ENCODE measurements at places on chromosomes 3 and 15.

DNA sequence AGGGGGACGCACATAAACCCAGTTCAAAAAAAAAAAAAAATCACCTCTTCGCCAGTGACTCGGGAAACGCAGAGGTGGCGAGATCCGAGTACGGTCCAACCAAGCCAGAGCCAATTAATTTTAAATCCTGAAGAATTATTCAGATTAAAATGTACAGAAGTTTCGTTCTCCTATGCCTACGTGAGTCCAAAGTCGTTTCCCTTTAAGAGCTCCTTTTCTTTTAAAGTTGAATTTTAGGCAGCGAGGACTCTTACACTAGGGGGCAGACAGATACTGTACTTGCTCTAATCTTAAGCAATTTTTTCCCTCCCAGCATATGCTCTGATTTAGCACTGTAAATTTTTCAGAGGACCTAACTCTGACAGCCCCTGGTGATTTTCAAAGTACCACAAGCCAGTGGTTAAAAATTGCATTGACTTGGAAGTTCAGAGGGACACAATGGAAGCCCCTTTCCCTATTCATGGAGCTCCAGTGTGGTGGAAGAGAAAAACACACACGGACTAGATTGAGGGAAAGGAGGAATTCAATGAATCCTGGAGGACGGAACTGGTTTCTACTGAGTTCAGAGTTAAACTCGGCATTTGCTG is 3.3 kb upstream of the NR2F2 start:
- peak; percentile 51 for DNase-seq

DNA sequence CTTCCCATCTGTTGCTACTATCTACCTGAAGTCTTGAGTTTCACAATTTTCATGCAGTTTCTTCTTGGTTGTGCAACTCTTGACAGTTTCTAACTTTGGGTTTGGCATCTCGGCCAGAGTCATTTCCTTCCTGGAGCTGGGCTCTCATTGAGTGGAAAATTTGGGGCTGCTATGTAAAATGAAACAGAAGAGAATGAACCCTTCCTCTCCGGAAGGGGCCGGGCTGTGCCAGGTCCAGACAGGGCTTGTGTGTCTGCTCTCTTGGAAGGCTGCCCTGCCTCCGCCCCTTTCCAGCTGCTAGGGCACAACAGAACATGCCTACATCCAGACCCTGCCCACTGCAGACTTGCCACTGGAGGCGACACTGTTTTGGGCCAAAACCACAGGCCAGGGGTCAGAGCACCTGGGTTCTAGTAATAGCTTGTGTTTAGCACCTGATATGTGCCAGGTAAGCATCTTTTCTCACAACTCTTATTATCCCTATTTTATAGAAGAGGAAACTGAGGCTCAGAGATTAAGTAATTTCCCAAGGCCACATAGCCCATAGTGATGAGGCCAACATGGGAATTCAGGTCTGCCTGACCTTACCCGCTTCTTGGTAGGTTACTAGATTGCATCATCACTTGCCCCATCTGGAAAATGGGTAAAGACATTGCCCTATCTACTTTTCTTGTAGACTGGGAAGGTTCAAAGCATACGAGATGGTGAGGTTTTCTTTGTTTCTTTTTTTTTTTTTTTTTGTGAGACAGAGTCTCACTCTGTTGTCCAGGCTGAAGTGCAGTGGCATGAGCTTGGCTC is 25.0 kb downstream of the IRAK2 start:
- DNase-seq: peak; percentile 78

- DNase-seq: peak; percentile 22
These were observed 329.7 kb upstream of the TLE3 start for GRCh38 chr15:70427167-70428120.

- DNase-seq: no peak
These were observed 373.1 kb upstream of the TPRG1 start for GRCh38 chr3:188798556-188799145.

DNA sequence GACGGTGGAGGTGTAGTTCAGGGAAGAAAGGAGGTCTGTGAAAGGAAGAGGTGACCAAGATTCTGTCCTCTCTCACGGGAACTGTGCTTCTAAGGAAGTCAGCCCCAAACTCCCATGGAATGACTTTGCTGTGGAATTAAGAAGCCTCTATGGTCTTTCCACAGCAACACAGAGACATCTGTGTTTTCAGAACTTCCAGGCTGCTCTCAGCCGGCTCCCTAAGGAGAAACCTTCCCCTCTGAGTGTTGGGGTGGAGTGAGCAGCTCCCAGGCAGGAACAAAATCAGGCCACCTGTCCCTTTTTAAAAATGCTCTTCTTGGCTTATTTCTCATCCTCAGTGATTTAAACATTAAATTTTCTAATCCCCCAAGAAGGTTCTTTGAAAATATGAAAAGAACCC is 53.3 kb upstream of the SNRK start:
- no peak for DNase-seq

- peak; percentile 66 for DNase-seq
These were observed 32.5 kb downstream of the BCL2L10 start for GRCh38 chr15:52080031-52080430.

DNA sequence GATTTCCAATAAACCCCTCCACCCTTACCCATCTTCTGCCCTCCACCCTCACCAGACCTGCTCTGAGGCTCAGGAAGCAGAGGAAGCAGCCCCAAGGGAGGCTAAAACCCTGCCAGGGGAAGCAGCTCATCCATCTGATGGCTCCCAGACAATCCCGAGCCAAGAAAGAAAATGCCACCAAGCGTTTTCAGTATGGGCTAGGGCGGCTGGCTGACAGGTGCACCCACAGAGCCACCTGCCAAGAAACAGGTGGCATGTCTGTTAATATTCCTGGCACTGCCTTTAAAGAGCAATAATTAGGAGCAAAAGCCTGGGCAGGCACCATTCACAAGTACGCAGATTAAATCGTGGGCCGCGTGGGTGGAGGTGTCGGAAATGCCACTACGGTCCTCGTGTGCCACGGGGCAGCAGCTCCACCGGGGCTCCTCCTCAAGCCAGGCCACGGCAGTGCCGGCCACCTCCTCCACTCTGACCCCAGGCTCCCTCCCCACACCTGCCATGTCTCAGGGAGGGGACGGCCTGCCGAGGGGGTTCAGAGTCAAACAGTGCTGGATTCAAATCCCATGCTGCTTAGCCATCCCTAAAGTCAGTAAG is 23.9 kb upstream of the GRIP2 start:
- DNase-seq: no peak

DNA sequence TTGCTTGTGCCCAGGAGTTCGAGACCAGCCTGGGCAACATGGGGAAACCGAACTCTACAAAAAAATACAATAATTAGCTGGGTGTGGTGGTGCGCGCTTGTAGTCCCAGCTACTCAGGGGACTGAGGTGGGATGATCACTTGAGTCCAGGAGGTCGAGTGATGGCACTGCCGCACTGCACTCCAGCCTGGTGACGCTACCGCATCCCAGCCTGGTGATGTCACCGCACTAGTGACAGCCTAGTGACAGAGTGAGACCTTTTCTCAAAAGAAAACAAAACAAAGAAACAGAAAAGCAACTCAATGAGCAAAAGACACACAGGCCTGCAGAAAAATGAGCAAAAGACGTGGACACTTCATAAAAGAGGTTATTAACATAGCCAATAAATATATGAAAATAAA is 19.9 kb upstream of the SYNM start:
- no peak for DNase-seq

DNA sequence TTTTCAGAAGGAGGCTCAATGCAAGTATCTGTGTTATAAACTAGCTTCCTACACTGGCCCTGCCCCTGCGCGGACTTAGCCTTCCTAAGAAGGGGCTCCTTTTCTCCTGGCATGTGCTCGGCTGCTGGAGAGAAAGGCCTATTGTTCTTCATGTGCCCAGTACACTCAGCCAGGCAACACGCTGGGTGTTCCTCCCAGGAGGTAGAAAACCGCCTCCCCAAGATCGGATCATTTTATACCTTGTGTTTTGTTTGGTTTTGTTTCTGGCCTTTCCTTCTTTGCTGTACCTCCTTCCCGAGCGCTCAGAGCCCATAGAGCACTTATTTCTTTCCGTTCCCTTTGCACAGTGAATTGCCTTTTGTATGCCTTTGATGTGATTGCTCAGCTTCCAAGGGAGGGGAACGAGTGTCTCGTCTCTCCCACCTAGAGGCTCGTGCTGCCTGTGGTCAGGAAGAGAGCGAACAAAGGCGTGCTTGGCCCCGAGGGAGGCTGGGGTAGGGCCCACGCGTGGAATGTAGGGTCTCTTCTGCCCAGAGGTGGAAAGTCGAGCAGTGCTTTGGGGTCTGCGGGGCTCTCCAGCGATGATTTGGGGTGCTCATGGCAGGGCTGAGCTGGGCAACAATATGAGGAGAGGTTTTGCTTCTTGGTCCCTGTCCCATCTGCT is 30.0 kb downstream of the CCNL1 start:
- no peak for DNase-seq

- DNase-seq: no peak
These were observed 134.6 kb downstream of the SLC25A26 start for GRCh38 chr3:66355394-66355793.

- DNase-seq: no peak
These were observed 7.0 kb upstream of the UBE2Q2 start for GRCh38 chr15:75835990-75836958.

GRCh38 chr15:46041905-46042304 is 407.1 kb downstream of the SQOR start:
- DNase-seq: no peak

DNA sequence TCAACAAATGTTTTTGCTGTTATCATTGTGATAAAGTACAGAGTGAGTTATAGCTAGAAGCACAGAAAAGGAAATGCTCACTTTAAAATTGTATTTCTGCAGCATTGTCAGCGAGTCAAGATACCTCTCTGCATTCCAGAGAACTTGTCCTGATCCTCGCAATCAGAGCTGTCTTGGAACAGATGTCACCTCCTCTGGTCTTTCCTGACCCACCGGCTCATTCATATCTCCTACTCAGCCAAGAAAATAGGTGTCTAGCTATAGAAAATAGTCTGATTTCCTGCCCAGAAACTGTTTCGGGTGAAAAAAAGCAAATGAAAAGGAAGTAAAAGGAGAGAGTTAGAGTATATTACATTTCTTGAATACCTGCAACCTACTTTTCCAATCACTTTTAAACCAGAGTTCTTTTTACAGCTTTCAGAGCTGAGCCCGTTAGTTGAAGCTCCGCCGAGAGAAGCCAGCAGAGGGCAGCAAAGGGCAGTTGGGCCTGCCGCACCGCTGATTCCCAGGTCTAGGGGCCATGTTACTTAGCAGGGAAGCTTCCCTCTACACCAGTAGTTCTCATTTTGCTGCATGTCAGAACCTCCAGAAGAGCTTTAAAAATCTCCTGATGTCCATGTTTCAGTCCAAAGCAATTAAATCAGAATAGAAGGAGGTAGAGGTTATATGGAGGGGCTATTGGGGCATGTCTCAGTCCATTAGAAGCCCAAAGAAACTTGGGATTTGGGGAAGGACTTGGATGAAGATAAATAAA is 185.7 kb upstream of the THRB start:
- no peak for DNase-seq

GRCh38 chr3:9826815-9827573 is 16.8 kb downstream of the RPUSD3 start:
- DNase-seq: no peak

GRCh38 chr15:85800478-85801123 is 5.9 kb upstream of the KLHL25 start:
- peak; percentile 37 for DNase-seq

GRCh38 chr3:23611737-23612295 is 193.9 kb upstream of the UBE2E1 start:
- no peak for DNase-seq

DNA sequence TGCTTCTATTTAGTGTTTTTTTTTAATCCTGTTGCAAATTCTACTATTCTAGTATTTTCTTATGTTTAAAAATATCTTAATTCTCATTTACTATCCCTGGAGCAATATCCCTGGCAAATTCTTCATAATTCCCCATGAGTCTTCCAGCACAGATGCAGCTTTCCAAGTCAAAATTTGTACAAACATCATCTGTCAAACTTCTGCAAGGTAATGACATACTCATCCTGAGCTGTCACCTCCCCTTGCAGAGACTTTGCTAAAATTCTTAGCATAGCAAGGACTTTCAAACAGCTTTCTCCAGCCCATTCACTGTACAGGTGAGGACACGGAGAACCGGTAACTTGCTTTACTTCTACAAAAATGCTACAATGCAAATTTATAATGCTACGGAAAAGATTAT is 28.6 kb upstream of the VGLL4 start:
- DNase-seq: no peak

DNA sequence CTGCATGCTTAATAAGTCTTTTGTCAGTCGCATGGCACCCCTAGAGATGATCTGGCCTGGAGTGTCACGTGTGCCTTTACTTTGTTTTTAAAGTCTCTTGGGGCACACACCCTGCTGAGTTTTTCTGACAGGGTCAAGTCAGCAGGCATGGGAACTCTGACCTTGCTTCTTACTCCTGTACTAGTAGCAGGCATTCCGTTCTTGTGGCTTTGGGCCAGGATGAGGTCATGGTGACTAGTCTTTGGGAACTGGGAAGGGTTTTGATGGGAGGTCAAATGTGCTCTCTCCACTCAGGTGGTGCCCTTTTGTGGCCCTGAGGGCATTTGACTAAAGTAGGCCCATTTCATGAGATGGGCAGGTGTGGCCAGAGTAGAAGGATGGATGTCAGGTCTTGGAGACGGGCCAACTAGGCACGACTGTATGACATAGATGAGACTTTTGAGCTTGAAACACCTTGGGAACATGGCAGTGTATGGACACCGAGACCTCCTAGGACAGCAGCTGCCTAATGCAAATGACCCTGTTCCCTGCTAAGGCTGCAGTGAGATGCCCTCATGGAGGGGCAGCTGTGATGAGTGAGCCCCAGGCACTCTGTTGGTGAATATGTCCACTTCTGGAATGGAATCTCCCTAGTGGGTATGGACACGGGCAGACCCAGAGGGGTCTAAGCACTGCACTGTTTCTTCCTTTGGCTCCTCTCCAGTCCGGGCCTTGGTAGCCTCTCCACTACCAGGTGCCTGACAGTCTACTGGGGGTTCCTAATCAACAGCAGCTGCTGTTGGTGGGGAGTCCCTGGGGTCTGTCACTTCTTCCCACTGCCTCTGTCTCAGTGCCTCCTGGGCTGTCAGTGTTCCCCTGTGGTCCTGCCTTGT is 16.4 kb downstream of the SRPRB start:
- no peak for DNase-seq

- no peak for DNase-seq
These were observed 35.4 kb upstream of the SFMBT1 start for GRCh38 chr3:53081318-53081717.

GRCh38 chr3:12507591-12508281 is 23.5 kb downstream of the TSEN2 start:
- DNase-seq: no peak

GRCh38 chr3:16033889-16034687 is 140.4 kb upstream of the GALNT15 start:
- no peak for DNase-seq

GRCh38 chr15:90907838-90908507 is 4.9 kb downstream of the MAN2A2 start:
- DNase-seq: no peak

GRCh38 chr15:63497642-63498467 is 6.5 kb upstream of the USP3 start:
- DNase-seq: no peak

- peak; percentile 74 for DNase-seq
These were observed 207.0 kb upstream of the DCBLD2 start for GRCh38 chr3:99108508-99108907.
